ENCODE measurements at places on chromosomes 2 and 18.

DNA sequence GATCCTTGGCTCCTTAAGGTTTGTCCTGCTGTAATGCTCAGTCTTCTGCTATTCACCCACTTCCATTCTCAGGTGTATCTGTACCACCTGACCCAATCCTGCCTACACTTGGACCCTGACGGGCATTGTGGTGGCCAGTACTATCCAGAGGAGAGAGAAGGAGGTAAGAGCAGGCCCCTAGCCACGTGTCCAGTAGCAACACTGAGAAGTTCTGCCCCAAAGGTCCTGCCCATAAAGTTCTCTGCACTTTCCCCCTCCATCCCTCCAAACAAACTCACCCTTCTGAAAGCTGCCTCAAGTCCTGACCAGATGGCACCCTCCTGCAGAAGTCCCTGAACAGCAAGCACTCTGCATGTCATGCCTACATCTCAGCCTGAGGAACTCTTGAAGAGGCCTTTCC lies 18.3 kb downstream of the TTC32 start:
- DNase-seq: no peak

DNA sequence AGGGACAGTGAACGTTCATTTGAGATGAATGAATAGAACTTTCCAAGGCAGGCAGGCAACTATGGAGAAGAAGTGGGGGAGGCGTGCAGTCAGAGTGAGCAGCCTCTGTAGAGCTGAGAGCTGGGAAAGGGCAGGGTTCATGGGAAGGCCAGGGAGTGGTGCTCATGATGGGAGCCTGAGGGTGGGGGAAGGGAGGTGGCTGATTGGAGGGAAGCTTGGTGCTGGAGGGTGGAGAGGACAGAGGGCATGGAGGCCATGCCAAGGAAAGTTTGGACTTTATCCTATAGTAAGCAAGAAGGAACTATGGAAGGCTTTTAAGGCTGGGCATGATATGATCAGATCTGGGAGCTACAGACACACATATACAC lies 47.6 kb upstream of the LGALSL start:
- DNase-seq: no peak

GRCh38 chr2:27494944-27495554 lies at the start of gene FNDC4:
Gene FNDC4, minus strand, starts transcription at chr2:27495200. Its CDS starts 521 bp downstream, at chr2:27494679.
- DNase-seq: peak; percentile 48

- DNase-seq: peak; percentile 29
These were observed 43.2 kb upstream of the UBE2F start for GRCh38 chr2:237923481-237924163.

DNA sequence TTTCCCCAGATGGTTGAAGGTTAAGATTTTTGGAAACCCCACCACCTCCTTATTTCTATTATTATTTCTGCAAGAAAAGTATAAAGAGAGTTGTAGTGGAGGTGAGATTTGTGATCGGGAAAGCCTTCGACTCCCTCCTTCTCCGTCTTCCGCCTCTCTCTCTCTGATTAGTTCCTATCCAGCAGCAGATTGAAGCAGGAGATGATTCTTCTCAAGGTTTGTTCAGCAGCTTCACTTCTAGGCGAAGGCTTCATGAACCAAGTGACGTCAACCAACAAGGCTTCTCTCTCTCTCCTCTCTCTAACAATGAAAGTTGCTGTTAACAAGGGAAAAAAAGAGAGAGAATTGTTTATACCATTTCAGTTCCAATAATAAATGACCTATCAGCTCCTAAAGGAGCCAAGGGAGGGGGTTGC lies at the start of gene BAZ2B:
Gene BAZ2B (minus strand): TSS at position 263 of the 416 bp plus-strand sequence. CDS start 137,829 bp downstream, outside the sequence.
- peak; percentile 91 for DNase-seq

DNA sequence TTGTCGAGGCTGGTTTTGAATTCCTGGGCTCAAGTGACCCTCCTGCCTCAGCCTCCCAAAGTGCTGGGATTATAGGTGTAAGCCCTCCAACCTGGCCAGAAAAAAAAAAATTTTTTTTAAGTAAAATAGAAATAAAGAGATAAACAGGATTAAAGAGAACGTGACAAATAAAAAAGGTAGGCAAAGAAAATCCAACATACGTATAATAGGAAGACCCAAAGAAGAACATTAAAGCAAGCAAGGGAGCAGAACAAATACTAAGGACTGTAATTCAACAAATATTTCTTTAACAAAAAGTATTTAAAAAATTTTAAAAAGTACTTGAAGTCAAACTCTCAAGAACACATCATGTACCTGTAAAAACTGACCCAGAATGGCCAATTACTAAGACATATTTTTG lies 56.4 kb downstream of the PTPN2 start:
- no peak for DNase-seq

GRCh38 chr2:222998459-222998858 lies 53.5 kb upstream of the KCNE4 start:
- DNase-seq: no peak

All from DMS53 (cell line).